ENCODE measurements at places on chromosomes 5 and 9.

DNA sequence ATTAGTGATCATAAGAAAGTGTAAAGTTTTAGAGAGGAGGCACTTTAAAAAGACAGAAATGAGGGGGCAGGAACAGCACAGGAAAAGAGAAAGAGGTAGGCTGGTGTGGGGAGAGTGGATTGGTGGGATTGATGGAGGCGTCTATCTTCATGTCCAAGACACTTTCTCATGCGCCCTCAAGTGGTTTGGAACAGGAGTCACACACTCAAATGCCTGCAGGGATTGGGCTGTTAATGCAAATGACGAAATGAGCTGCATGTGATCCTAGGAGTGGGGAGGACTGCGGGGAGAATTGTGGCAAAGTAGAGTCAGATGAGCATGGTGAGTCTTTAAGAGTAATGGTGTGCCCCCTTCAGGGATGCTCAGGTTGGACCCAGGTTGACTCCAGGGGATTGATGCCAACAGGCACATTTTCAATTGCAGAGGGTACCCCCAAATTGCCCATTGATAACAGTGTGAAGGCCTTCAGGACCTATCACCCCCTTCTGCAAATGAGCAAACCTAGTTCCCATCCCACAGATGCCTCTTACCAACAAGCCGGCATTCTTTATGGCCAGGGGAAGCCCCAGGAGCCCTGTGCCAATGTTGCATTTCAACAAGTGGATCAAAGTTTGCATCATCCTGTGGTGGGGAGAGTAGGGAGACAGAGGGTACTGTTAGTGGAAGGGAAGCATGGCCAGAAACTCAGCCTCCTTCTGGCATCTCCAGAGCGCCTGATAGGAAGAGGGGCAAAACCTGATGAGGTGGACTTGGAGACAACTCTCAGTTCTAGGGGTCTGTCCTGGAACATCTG lies 5.3 kb downstream of the SLC36A3 start:
- DNase-seq: no peak

GRCh38 chr5:78492650-78493049 lies 132.2 kb downstream of the SCAMP1 start:
- no peak for DNase-seq

DNA sequence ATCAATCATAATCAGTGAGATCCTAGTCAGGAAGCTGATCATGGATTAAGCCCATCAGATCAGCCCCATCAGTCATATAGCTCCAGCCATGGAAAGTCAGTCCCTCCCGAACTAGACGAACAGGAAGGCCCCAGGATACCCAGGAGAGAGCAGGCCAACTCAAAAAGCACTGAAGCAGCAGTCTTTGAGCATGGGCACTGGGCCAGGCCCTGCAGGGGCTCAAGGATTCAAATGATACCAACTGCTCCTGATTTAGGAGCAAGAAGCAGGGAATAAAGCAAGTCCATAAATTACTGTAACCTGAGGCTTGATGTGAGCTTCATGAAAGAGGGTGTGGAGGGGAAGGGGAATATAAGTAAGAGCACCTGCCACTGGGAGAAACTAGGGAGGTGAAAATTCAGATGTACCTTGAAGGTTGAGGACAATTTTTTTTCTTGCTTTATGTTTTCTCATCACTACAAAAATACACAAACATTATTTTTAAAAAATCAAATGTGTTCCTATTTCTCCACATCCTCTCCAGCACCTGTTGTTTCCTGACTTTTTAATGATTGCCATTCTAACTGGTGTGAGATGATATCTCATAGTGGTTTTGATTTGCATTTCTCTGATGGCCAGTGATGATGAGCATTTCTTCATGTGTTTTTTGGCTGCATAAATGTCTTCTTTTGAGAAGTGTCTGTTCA lies 115.2 kb downstream of the SIL1 start:
- DNase-seq: no peak

- DNase-seq: no peak
These were observed 7.6 kb downstream of the S1PR3 start for GRCh38 chr9:88998911-88999310.

DNA sequence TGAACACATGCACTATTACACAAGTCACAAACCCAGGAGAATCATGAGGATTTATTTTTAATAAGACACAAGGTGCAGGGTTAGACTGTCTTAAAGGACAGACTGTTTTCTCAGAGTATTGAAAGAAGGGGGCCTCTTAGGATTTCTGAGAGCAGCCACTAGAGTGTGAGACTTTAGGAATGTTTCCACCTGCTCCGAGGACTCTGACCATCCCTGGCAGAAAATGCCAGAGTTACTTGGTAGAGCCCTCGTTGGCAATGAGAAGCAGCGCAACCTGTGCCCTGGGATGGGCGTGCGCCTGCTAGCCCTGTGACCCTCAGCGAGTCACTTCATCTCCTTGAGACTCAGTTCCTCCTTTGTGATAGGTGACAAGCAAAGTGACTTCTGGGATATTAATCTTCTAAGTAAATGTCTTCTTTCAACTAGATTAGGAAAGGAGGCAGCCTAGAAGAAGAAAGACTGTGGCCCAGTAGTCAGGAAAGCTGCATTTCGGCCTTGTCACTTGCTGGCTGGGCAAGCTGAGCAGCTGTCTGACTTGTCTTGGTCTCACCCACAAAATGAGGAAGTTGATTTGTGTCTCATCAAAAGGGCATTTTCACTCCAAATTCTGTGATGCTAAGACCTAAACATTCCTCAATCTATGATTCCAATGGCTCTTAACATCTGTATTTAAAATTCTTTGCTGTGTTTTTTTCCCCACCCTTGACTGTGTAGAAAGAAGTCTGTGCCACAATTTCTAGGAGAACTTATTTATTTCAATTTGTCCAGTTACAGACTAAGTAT lies 60.5 kb downstream of the PTCD2 start:
- DNase-seq: no peak

DNA sequence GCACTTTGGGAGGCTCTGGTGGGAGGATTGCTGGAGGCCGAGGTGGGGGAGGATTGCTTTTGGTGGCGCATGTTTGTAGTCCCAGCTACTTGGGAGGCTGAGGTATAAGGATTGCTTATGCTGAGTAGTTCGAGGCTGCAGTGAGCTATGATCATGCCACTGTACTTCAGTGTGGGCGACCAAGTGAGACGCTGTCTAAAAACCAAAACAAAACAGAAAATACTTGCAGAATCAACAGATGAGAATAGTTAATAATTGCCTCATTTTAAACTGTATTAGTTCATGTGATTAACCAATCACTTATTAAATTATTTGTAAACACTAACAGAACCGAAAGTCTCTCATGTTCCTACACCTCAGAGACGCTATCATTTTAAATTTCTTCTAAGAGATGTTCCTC lies 118.1 kb downstream of the CCDC171 start:
- DNase-seq: no peak

GRCh38 chr9:127767909-127768331 lies 10.5 kb downstream of the SH2D3C start:
- DNase-seq: no peak

DNA sequence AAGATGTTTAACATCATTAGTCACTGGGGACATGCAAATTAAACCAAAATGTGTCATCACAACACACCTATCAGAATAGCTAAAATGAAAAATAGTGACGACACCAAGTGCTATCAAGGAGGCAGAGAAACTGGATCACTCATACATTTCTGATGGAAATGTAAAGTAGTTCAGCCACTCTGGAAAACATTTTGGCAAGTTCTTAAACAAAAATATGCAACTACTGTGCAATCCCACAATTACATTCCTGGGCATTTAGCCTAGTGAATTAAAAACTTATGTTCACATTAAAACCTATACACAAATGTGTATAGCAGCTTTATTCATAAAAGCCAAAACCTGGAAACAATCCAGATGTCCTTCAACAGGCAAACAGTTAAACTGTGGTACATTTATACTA lies 53.1 kb downstream of the SVEP1 start:
- DNase-seq: no peak

DNA sequence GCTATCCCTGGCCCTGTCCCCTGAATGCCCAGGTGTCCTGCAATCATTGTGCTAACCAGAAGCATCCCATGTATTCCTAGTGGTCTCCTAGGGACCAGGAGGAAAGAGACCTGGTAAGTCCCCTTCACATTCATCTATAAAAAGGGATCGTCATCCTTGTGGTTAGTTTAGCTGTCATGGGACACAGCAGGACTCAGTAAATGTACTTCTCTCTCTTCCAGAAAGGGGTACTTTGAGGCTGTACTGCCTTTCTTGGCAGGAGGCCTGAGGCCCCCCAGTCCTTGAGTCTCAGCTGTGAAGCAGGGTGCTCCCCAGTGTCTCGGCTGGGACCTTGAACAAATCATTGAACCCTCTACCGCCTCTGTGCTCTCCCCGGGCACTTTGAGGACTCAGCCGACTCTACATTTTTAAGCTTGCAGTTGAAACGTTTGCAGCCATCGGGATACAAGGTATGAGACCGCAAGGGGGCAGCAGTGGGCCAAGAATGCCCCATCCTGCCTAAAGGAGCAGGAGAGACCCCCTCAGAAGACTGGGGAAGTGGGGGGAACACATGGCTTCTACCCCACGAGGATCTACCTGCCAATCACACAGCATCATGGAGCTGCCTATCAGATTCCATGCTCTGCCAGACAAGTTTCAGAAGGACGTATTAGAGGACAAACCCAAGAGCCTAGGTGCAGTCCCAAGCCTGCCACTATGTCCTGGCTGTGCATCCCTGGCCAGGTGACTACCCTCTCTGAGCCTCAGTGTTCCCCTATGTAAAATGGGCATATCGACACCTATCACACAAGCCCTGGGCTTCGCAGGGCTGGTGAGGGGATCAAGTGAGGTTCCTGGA lies 2.4 kb upstream of the PHYKPL start:
- DNase-seq: peak; percentile 13

DNA sequence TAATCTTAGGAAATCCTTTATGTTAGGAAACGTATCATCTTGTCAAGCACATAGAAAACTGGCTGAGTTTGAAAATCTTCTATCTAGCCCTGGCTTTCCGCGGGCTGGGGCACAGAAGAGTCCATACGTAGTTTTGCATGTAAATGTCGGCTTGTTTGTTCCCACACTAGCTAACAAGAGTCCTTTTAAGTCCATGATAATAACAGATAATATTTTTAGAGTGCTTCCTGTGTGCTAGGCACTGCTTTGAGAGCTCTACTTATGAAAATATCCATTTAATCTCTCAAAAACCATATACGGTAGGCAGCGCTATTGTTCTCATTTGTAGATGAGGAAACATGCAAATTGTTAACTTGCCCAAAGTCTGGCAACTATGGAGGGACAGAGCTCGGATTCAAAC lies 40.5 kb downstream of the FYB1 start:
- DNase-seq: no peak

DNA sequence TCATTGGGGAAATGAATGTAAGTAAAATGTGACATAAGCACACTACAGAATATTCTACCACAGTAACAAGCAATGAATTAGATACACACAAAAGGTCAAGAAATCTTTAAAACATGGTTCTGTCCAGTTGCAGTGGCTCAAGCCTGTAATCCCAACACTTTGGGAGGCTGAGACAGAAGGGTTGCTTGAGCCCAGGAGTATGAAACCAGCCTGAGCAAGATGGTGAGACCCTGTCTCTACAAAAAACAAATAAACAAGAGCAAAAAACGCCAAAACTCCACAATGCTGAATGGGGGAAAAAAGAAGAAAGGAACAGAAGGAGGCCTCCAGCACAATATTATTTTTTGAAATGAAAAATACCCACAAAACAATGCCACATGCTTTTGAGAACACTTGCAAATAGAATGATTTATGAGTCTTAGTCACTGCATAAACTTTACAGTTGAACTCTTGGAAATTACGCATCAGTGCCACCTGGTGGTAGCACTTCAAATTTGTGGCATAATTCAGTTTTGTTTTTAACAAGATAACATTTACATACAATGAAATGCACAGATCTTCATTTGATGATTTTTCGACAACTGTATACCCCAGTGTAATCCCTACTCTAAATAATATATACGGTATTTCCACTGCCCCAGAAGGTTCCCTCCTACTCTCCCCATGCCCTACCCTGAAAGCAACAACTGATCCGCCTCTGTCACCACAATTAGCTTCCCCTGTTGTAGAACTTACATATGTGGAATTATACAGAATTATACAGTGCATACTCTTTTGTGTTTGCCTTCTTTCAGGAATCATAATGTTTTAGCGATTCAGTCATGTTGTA lies 14.4 kb upstream of the SPINK4 start:
- peak; percentile 48 for DNase-seq

DNA sequence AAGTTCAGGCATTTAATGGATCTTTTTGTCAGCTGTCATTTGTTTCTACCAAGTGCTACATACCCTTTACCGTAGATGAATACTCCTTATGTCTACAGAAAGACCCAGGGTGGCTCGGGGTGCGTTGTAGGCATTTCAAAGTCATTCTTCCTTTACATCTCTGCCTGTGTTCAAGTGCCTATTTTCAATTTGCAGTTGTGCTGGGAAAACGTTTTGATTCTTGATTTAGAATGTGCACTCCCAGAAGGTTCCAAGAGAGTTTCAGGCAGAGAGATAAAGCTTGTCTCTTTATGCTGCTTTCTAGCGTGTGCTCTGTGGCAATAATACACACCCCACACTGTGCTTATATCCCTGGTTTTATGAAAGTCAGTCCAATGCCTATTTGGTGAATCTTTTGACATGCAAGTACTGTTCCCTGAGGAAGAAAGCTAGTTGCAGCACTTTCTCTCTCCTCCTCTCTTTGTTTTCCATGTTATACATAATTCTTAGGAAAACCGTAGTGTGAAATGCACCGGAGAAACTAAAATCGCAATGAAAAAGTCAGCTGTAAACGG lies 828.1 kb upstream of the ZNF608 start:
- no peak for DNase-seq

GRCh38 chr5:15887093-15887492 lies 292.5 kb downstream of the MARCHF11 start:
- DNase-seq: no peak

GRCh38 chr5:2752821-2753439 lies 1.5 kb upstream of the IRX2 start:
- no peak for DNase-seq

- DNase-seq: no peak
These were observed 189.3 kb downstream of the DEPDC1B start for GRCh38 chr5:60510663-60511062.

- no peak for DNase-seq
These were observed 93.5 kb downstream of the SSBP2 start for GRCh38 chr5:81657386-81657785.

DNA sequence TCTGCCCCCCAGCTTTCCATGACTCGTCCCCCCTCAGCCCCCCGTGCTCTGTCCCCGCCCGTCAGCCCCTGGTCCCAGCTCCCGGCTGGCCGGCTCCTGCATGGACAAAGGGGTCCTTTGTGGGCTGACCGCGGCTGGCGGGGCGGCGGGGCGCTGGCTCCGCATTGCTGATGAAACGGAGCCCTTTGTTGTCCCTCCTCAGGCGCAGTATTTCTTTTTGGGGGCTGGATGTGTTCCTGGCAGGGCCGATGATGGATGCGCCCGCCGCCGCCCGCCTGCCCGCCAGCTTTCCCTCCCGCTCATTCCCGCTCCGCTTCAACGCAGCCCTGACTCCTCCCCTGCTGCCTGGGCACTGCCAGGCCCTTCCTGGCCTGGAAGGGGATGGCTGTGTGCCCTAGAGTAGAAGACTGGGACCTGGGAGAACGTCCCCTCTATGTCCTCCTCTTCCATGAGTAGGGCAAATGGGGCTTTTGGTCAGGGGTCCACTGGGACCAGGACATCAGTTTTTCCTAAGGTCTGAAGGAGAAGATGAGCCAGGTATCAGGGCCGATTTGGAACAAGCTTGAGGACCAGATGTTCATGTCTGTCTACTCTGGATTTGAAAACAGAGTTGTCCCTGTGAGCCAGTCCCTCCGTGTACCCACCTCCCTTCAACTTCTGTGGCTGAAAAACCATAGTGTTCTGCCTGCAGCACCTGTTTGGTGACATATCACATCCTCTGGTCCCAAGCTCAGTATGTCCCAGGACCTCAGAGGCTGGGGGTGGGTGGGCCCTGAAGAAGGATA lies 29.0 kb downstream of the CXXC5 start:
- no peak for DNase-seq
